ENCODE measurements at places on chromosomes 4 and X. TPM values are rescaled to one million over a fixed set of nuclear protein-coding genes. Genes with fewer than 3 reads are reported as not detected.

PWWP3B gene
- not detected for total RNA-seq

FUNDC1 gene
- 6.4 TPM for total RNA-seq

EDNRA gene
- total RNA-seq: not detected

CLDN34 gene
- total RNA-seq: not detected

STPG2 gene
- 0.41 TPM for total RNA-seq

DNA sequence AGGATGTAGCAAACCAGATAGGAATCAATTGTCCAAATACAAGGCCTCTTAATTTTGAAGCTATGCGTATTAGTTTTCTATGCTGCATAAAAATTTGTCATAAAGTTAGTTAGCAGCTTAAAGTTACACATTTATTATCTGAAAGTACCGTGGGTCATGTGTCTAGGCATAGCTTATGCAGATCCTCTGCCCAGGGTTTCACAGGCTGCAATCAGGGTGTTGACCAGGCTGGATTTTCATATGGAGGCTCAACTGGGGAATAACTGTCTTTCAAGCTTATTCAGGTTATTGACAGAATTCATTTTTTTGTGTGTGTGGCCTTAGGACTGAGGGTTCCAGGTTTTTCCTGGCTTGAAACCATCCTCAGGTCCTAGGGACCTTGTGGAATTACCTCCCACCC lies 265.1 kb downstream of the SLC39A8 start:
- DNase-seq: no peak

DNA sequence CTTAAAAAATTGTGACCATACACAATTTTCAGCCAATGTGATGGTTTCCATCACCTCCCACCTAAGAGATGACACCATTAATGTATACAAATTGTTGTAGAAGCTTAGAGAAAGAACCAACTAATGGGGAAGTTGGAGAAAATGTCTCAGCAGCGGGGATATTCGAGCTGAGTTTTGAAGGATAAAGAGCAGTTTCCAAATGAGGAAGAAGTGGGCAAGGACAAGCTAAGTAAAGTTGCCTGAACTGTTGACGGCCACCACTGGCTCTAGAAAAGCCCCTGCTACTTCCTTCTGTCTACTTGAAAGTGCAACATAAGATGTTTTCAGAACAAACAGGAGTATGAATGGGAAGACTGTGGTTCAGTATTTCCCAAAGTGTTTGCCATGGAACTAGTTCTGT lies 92.0 kb downstream of the CHRNA9 start:
- DNase-seq: no peak

GRCh38 chrX:114626323-114626722 lies 42.4 kb downstream of the HTR2C start:
- DNase-seq: no peak

GRCh38 chr4:73223258-73223650 lies 35.3 kb downstream of the ANKRD17 start:
- DNase-seq: no peak

- DNase-seq: no peak
Observed at GRCh38 chr4:87946766-87947165, 28.7 kb upstream of the SPP1 start.

DNA sequence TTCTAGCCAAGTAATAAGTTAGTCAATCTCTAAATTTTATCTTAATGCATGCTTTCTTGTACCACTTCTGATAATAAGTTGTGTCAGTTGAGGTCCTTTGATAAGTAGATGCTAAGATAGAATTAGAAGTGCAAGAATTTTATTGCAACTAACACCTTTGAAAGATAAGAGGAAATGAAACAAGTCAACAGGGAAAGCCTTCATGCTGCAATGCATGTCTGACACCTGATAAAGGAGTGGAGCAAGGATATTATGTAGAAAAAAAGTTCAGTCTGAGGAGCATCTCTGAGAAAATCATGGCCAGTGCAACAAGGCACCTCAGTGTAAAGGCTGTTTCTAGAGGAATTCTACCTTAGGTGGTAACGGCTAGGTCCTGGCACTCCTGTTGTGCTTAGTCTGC lies 210.7 kb upstream of the PPP1R2C start:
- peak; percentile 26 for DNase-seq

GRCh38 chr4:74658116-74658515 lies 136.2 kb downstream of the BTC start:
- DNase-seq: no peak

- peak; percentile 31 for DNase-seq
Observed at GRCh38 chr4:85656759-85657505, 182.0 kb downstream of the ARHGAP24 start.

- no peak for DNase-seq
Observed at GRCh38 chr4:52586069-52586468, 73.0 kb downstream of the USP46 start.

- no peak for DNase-seq
Observed at GRCh38 chrX:75278991-75279390, 5.1 kb downstream of the UPRT start.

GRCh38 chr4:52372269-52372668 lies 286.8 kb downstream of the USP46 start:
- no peak for DNase-seq

GRCh38 chrX:140661643-140662042 lies 47.9 kb upstream of the LINC00632 start:
- no peak for DNase-seq

DNA sequence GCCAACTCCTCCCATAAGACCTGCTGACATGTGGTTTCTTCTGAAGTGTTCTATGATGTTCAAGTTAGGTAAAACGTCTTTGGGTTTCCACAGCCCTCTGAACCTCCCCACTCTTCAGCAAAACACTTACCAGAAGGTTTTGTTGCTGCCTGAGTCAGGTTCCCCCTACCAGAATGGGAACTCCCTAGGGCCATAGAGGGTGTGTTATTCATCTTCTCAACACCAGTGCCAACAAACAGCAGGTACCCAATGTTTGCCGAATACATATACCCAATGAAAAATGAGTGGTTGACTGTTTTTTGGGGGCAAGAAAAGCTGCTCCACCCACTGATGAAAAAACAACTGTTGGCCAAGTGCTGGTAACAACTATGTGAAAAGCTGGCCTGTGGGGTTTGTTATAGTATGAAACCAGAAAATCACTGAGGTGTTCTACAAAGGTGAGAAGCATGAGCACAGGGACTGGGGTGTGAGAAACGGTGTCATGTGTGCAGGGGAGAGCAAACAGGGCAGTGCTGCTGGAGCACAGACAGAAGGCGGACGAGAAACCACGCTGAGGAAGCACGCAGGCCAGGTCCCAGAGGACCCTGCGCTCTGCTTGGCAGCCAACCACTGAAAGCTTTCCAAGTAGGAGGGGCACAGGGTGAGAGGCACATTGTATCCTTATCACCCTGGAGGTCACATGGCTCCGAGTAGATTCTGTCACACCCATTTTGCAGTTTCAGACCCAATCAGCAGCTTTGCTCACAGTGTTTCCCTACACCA lies 28.8 kb downstream of the ATP8A1 start:
- DNase-seq: peak; percentile 88
